ENCODE measurements at places on chromosomes 6 and 20.
A peak's percentile ranks its signal among the peaks of the same experiment; 100 is the strongest.

- DNase-seq: no peak
Observed at GRCh38 chr6:70131528-70131927, 171.4 kb downstream of the COL9A1 start.

DNA sequence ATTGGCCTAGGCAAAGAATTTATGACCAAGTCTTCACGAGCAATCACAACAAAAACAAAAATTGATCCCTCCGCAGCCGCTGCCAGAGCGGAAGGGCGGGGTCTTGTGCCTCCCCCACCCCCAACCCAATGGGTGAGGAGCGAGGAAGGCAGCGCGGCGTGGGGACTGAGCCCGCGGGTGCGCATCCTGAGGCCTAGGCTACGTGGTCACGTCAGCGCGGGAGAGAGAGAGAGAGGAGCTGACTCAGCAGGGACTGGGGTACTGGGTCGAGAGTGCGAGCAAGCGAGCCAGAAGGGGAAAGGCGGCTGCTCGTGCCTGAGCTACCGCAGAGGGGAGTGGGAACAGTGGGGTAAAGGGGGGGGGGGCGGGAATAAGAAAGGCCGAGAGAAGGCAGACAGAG, 90.1 kb upstream of the FERMT1 start:
- no peak for DNase-seq

DNA sequence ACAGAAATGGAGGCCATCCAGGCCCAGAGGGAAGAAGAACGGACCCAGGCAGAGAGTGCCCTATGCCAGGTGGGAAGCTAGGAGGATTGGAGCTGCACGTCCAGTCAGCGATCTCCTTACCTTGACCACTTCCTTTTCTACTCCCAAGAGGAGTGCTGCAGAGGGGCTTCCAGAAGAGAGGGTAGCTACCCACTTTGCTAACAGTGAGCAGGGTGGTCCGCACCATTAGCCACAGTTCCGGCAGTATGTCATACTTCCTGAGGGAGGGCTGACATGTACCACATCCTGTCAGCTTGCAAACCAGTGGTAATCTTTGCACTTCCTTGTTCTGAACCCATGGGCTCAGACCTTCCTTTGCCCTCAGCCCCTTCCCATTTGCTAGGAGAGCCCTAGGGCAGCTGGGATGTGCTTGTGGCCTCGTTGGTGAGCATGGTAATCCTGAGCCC, 35.4 kb downstream of the CEP250 start:
- DNase-seq: peak; percentile 73

- no peak for DNase-seq
Observed at GRCh38 chr6:147154454-147154853, 49.8 kb upstream of the STXBP5 start.

- DNase-seq: peak; percentile 91
Observed at GRCh38 chr20:62143081-62143956, at the start of the genes PSMA7 and SS18L1. PSMA7 (minus strand) TSS chr20:62143394; CDS start chr20:62143303, 91 bp downstream. SS18L1 (plus strand) TSS chr20:62143769; CDS start chr20:62143821, 52 bp downstream.

GRCh38 chr20:1654996-1655395, 2.6 kb downstream of the SIRPG start:
- DNase-seq: no peak

- peak; percentile 86 for DNase-seq
Observed at GRCh38 chr6:26537160-26537845, 863 bp upstream of the HMGN4 start.
